ENCODE measurements at places on chromosomes 6 and 20. TPM values are rescaled to one million over a fixed set of nuclear protein-coding genes. Genes with fewer than 3 reads are reported as not detected.

The KHDC1L gene
- not detected for total RNA-seq

The CLVS2 gene
- total RNA-seq, result 0.14 TPM

The BMP7 gene
- total RNA-seq, result 0.49 TPM

The GDAP1L1 gene
- total RNA-seq, result not detected

The PAX1 gene
- not detected for total RNA-seq

The SSTR4 gene
- not detected for total RNA-seq

Data from airway epithelial cell (primary cell).